ENCODE measurements at places on chromosomes 3 and 15.

DNA sequence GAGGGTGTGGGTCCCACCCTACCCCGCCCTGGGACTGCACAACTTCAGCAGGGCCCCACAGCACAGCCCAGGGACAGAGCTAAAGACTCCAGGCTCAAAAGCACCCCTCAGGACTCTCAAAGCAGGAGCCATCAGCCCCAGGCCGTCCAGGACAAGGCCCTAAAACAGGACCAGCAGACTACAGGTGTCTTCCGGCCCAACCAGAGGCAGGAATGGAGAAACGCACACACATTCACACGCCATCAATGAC lies 26.1 kb downstream of the ATRIP start:
- no peak for DNase-seq

GRCh38 chr3:185784317-185784716 lies 40.5 kb downstream of the IGF2BP2 start:
- DNase-seq = no peak

DNA sequence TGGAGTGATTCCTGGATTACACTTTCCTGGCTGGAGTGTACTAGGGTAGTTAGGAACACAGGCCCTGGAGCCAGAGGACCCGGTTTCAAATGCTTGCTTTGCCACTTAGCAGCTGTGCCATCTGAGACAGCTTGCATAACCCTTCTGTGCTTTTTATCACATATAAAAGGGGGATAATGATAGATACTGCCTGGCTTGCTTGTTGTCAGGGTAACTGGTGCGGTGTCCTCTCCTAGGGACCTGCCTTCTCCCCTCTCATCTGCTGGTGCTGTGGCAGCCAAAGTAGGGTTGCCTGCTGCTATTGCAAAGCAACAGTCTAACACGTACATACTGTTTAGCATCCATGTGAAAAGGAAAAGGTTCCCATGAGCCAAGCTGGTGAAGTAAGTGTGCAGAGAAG lies 137.8 kb downstream of the LRTM1 start:
- no peak for DNase-seq

- no peak for DNase-seq
These were observed 9.4 kb upstream of the SCN5A start for GRCh38 chr3:38658841-38659240.

- peak; percentile 34 for DNase-seq
These were observed 16.0 kb downstream of the SEC61A1 start for GRCh38 chr3:128068156-128068620.

GRCh38 chr3:143222981-143223380 lies 103.4 kb downstream of the CHST2 start:
- DNase-seq = no peak

DNA sequence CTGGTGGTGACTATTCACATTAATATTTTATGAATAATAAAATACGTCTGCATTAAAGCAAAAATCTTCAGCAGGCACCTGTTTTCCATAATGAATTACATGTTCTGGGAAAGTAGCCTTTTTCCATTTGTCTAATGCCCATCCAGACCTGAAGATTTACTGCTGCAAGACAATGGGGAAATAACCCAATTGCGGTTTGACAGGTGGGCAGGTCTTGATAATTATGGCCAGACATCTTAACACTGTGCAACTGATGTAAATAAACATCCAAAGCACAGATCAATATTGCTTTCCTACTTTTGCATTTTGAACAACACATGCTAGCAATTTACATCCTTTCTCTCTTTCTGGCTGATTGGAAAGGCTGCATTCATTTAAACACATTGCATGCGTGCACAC lies 173.9 kb downstream of the MEIS2 start:
- no peak for DNase-seq

DNA sequence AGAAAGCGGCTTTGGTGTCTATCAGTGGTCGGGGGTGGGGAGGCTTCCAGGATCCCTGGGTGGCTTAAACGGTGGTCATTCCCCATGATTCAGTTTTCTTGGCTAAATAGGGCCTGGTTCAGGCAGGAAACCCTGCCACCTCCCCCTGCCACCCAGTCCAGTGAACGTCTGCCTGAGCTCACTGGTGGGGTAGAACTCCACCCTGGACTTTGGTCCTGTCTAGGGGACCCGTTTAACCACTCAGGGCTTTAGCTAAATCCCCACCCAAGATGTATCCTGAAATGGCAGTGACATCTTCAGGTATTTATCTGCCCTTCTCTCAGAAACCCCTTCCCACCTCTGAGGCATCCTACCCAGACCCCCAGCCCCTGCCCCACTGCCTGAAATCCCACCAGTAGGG lies 30.5 kb upstream of the LINGO1 start:
- no peak for DNase-seq

DNA sequence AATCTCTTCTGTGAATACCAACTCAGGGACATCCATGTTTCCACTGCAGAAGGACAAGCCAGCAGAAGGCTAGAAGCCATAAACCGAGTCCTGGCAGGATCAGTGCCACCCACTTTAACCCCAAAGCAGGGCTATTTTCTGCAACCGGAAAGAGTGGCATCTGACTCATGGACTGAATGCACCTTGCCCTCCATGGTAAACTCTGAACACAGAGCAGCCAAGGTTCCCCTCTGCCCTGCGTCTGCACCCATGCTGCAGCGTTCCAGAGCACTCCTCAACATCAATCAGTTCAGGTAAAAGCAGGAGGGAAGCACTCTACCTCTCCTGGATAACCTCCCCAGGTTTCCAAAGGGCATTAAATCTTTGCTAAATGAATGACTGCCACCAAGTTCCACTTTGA lies 801 bp upstream of the NGRN start:
- no peak for DNase-seq

DNA sequence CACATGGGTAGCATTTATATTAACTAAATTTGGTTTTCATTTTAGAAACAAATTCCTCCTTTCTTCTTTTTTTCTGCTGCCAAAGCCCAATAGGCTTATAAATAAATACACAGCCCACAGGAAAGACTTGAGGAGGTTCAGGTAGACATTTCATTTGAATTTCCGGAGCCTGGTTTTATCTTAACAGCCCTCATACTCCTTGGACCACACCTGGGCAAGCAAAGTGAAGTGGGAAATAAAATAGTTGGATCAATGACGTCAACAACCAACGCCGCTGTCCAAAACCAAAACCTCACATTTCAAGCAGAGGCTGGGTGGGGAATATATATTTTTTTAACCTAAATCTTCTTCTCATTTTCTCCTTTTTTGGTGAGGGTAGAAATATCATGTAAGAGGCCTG lies 53.2 kb downstream of the RFTN1 start:
- DNase-seq = no peak

DNA sequence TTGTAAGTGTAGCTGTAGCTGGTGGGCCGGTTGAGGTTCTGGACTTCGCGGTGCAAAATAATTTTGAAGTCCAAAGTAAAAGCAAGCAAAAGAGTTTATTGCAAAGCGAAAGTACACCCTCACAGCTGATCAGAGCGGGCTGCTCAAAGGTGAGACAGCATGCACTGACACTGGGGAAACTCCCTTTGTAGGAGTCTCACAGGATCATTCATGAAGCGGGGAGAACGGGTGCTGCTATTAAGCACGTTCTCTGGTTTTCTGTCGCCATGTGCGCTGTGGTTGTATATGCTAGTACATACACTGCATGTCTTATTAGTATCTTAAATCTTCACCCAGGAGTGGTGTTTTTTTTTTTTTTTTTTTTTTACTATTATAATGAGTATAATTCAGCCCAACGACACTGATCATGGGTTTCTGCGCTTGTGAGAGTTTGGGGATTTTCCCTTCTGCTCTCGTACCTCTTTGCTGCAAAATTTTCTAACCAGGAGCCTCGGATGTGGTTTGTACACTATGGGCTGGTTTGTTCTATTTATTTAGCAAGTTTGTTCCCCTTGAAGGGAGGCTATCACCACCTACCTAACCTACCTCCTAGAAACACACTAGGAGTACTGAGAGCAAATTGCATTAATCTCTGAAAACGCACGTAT lies 1.4 kb upstream of the AP4E1 start:
- DNase-seq = peak; percentile 88

- no peak for DNase-seq
These were observed 27.8 kb downstream of the KLHL6 start for GRCh38 chr3:183527428-183528379.

- no peak for DNase-seq
These were observed 468.5 kb upstream of the KCNMB2 start for GRCh38 chr3:178067721-178068120.

DNA sequence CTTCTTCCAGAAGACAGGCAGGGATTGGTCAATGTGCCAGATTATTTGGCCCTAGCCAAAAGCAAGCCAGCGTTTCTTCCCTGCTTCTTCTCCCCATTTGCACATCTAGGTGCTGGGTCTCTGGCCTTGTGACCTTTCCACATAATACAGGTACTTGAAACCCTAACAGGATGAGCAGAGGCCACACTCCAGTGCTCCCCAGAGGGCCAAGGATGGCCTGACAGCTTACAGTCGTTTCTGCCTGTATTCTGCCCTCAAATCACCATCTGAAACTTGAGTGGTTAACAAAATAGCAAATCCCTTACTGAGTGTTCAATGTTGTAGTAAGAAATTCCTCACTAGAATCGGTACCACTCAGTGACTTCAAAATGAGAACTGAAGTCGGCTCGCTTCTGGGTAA lies 29.1 kb downstream of the MKRN2 start:
- DNase-seq = no peak

DNA sequence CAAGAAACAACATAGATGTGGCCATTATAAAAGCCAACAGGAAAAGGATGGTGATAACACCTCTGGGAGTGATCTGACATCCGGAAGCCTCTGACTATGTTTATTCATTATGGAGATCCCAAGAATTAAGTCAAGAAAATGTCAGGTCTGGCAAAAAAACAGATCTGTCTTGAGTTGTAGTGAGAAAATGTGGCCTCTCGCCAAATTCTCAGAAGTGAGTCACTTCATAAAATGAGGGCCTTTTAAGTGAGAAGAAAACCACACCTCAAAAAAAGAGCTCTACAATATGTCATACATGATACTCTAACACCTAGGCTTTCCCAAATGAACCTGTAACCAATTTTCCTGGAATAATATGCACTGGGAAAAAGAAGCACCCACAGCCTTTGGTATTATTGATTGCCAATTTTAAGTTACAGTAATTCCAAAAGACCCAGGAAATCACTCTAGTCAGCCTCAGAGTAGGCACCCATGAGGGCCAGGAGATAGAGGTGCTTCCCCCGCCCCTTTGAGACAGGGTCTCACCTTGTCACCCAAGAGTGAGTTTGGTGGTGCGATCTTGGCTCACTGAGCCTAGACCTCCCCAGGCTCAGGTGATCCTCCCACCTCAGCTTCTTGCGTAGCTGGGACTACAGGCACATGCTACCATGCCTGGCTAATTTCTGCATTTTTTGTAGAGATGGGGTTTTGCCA lies 38.0 kb downstream of the CCR3 start:
- peak; percentile 20 for DNase-seq

GRCh38 chr3:101383156-101383575 lies 62.8 kb upstream of the IMPG2 start:
- DNase-seq = no peak

DNA sequence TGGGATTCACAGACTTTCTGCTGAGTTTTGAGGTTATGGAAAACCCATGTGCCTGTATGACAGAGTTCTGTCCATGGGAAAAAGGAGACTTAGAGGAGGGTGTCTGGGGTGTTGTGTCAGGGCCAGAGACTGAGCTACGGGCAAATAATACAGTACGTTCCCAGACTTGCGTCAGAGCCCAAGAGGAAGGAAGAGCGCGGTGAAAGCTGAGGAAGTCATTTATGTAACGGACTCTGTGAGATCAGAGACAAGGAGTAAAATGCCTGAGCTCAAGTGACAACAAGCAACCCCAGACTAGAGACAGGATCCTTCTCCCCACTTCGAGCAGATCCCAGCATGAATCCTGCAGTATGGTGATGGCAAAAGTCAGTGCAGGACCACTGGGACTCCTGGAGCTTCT lies 368.6 kb upstream of the MCTP2 start:
- DNase-seq = no peak

DNA sequence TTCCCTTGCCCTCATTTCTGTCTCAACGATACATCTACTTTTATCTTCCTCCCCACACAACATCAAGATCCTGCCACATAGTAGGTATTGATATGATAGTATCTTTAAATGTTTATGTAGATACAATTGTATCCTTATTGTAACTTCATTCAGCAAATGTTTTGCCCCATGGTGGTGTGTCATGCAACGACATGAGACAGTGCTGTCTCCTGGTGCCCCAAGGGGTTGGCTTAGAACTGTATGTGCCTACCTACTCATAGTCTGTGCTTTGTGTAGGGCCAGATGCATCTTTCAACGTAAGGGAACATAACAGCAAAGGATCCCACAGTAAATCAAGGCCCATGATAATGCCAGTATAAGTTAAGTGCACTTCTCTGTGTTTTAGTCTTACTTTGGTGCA lies 2.8 kb upstream of the CD47 start:
- no peak for DNase-seq

GRCh38 chr3:117566926-117567325 lies 857.3 kb downstream of the TUSC7 start:
- DNase-seq = no peak

DNA sequence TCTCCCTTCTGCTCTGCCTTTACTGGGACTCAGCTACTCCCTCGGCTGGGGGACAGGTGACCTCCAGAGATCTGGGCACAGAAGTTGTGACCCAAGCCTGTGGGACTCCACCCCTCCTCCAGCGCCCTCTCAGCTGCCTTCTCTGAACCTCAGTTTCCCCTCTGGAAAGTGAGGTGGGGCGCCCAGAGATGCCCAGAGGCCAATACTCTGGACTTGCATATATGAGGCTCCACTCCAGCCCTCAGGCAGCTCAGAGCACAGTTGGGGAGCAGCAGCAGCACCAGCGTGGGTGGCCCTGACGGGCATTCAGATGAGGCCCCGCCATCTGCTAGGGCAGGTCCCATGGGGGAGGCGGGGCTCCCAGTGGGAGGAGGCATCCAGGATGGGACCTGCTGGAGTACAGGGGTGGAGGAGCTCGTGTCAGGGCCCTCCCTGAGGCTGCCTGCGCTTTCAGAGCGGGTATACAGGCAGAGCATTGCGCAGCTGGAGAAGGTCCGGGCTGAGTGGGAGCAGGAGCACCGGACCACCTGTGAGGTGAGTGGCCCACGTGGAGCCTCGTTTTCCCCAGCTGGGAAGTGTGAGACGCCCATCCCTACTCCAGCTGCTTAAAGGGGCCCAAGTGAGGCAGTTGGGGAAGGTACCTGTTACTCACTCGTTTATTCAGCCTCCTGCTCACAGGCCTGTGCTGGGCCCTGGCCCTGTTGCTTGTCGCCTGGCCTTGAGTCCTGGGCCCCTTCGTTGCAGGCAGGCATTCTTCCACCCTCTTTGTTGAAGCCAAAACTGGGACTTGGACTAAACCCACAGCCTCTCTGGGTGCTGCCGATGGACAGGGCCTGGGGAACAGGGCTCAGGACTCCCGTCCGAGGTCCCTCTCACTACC lies 35.4 kb downstream of the PSTPIP1 start:
- DNase-seq = no peak

- no peak for DNase-seq
These were observed 43.2 kb upstream of the PTPN23 start for GRCh38 chr3:47337656-47338055.

GRCh38 chr15:80780416-80781221 lies 1.4 kb downstream of the CEMIP start:
- no peak for DNase-seq

All from naive thymus-derived CD4-positive, alpha-beta T cell (primary cell).